Neural crest cell (in vitro differentiated cells): ENCODE measurements at places on chromosomes 2 and 18. TPM values are rescaled to one million over a fixed set of nuclear protein-coding genes. Genes with fewer than 3 reads are reported as not detected.
A peak's percentile ranks its signal among the peaks of the same experiment; 100 is the strongest.

DNA sequence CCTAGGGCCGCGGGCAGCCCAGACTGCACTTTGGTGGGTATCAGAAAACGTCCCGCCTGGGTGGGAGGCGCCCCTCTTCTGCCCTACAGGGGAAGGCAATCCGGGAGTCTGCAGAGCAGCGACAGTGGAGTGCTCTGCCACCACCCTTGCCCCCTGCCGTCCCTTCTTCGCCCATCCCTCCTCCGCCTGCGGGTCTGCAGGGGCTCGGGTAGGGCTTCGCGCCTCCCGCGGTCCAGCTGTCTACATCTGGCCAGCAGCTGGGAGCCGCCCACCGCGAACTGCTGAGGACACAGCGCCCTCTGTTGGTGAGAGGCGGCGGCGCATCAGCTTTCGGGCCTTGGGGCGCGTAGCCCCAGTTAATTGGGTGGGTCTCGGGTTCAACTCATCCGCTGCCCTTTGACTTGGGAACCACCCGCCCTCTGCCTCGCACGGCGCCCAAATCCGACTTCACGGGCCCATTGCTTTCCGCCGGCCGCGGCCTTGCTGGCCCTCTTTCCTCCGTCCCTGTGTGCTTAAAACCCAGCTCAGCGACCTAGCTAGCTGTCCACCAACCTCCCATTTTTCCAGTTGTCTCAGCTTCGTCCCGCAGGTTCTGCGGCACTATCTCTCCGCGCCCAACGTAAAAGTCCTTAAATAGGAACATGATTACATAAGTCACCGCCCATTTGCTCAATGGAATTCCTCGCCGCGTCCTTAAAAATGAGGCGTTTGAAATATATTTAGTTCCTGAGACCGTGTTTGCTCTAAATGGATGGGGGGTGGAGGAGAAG lies 17.6 kb downstream of the WNT10A start:
- DNase-seq: peak; percentile 79

GRCh38 chr2:235709124-235709813 lies 215.4 kb downstream of the AGAP1 start:
- DNase-seq: no peak

- no peak for DNase-seq
Observed at GRCh38 chr2:95010718-95011117, 14.8 kb upstream of the MAL start.

The CPO gene
- total RNA-seq: 0.25 and 0.47 TPM in 2 replicates

GRCh38 chr18:23106575-23106974 lies 28.7 kb upstream of the CABLES1 start:
- DNase-seq: no peak

GRCh38 chr18:44851856-44852621 lies 171.4 kb downstream of the SETBP1 start:
- no peak for DNase-seq

- no peak for DNase-seq
Observed at GRCh38 chr2:4507661-4508060, 804.3 kb downstream of the DCDC2C start.

The CAVIN2 gene
- not detected in 2 replicates for total RNA-seq

- no peak for DNase-seq
Observed at GRCh38 chr2:172582656-172583055, 26.8 kb downstream of the PDK1 start.

GRCh38 chr18:79852561-79853302 lies 55.0 kb downstream of the KCNG2 start:
- no peak for DNase-seq

The MRO gene
- 0.12 and 0.23 TPM in 2 replicates for total RNA-seq

DNA sequence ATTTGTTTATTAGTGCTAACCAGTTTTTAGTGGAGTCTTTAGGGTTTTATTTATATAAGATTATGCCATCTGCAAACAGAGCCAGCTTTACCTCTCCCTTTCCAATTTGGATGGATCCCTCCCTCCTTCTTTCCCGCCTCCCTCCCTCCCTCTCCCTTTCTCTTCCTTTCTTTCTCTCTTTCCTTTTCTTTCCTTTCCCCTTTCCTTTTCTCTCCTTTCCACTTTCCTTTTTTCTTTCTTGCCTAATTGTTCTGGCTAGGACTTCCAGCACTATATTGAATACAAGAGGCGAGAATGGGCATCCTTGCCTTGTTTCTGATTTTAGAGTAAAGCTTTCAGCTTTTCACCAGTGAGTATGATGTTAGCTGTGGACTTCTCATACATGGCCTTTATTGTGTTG lies 24.1 kb downstream of the COLEC11 start:
- no peak for DNase-seq

The CD8B2 gene
- not detected in 2 replicates for total RNA-seq

The IMPACT gene
- total RNA-seq: 31.6 and 32.7 TPM in 2 replicates

GRCh38 chr2:10208736-10209135 lies 86.2 kb downstream of the RRM2 start:
- no peak for DNase-seq

DNA sequence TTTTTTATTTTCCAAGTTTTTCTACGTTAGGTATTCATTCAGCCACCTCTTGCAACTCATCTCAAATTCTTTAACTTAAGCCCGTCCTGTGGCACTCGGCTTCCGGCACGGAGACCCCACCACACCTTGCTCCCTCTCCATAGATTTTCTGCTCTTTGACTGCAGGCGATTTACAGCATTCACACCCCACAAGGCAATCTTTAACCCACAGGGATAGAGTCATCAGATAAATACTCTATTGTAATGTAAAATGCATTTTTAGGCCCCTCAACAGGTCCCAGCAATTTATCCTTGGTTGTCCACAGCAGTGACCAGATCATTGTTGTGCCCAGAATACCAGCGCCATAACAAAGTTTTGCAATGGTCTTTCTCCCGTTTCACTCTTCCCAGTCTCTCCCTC lies 132.3 kb upstream of the EPHA4 start:
- no peak for DNase-seq

DNA sequence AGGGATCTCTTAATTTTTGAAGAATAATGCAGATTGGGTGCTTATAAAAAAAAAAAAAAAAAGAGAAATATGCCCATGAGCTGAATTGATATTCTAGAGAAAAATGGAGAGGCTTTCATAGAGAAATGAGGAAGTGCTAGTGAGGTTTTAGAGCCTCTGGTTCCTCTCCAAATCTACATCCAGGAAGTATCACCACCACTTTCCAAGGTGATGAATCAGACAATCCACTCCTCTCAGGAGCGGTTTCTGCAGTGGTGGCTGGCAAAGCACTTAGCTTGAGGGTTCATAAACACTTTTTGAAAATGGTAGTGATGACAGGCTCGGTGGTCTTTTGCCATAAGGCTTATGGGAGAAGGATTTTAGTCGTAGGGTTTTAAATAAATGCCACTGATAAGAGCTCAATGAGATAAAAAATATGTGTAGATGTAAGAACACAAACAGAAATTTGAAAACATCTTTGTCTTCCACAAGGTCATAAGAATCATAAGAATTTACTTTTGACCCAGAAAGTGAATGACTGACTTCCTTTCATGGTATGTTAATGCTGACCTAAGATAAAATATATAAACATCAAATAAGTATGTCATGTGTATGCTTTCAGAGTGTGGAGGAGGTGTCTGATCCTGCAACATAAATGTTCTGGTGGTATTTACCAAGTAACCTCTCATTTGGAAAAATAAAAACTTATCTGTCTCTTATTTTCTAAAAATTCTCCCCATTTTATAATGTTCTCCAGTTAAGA lies 42.1 kb upstream of the DSG1 start:
- DNase-seq: no peak

DNA sequence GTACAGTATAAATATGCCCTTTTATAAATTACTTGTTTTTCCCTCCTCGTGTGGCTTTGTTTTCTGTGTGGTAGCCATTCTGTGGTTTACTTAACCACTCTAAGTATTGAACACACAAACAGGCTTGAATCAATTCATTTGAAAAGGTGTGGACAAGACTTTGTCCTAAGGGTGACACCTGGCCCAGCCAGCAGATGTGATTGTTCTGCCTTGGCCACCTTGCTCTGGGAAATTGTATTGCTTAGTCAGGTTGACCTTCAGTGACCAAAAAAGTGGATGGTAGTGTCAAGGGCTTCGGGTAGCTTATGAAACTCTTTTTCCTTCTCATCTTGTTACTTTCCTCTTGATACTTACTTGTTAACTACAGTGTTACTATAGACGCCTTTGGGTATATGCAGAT lies 61.9 kb downstream of the DGKD start:
- DNase-seq: no peak

DNA sequence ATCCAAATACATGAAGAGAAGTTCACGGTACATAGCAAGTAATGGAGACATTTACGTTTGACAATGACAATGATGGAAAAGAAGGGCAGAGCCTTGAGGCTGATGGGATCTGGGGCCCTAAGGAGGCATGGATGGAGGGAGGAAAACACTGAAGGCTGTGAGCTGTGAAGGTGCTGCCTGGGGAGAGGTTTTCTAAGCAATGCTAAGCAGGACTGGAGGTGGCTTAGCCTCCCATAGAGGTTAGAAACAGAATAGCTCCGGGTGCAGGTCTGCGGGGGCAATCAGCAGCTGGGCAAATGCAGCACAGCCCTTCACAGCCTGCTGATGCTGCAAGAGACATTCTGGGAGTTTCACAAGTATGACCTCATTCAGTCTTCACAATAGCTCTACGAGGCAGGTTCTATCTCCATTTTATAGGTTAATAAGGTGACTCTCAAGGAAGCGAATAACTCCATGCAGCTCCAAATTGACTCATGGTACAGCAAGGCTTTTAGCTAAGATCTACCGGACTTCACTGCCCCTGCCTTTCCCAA lies 65.3 kb downstream of the MYT1L start:
- DNase-seq: no peak

GRCh38 chr2:159199761-159200465 lies 86.6 kb downstream of the WDSUB1 start:
- DNase-seq: no peak

DNA sequence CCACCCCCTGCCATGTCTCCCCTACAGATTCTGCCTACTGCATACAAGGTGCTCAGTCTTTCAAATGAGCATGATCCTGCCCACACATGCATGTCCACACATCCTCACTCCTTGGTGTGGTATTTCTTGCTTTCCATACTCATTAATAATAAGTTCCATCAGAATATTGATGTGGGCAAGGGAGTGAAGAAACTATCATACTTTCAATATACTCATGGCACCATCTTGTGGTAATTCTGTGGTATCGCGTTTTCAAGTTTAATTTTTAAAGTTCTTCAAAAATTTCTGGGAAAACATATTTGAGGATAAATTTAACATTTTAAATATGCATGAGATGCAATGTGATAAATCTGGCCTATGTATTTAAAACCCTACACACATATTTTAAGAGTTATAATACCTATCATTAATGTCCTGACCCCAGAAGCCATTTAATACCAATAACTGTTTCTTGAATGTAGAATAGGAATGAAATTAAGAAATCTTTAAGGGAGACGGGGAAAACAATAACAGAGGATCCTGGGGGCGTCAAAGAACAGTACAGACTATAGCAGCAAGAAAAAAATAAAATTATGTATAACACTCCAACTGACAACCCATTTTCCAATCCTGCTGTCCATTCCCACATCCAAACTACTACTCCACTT lies 110.1 kb downstream of the ZNF385B start:
- DNase-seq: no peak

DNA sequence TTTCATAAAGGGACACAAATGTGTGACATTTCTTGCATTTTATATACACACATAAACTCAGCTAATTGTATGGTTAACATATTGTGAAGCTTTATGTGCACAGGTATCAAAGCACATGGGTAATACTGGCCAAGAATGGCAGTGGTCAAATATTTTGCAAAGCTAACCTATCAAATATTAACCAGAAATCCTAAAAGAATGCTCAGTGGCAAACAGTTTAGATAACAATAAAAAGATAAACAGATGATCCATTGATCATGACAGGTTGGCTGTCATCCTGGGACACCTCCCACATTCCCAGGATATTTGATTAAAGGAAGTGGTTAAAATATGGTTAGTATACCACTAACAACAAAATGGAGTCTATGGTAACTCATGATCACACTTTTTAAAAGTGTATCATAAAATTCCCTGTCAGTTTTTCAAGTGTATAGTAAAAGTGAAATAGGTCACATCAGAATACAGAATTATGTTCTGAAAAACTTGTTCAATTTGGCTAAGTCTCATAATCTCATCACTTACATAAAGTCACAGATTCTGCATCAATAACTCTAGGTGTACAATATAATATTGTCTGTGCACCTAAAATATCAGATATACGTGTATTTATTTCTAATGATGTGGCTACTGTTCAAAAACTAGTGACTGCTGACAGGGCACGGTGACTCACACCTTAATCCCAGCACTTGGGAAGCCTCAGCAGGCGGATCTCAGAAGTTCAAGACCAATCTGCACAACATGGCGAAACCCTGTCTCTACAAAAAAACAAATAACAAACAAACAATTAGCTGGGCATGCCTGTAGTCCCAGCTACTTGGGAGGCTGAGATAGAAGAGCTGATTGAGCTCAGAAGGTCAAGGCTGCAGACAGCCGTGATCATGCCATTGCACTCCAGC lies 48.9 kb downstream of the CDH2 start:
- DNase-seq: no peak

- no peak for DNase-seq
Observed at GRCh38 chr2:1553671-1554295, 140.5 kb downstream of the TPO start.

DNA sequence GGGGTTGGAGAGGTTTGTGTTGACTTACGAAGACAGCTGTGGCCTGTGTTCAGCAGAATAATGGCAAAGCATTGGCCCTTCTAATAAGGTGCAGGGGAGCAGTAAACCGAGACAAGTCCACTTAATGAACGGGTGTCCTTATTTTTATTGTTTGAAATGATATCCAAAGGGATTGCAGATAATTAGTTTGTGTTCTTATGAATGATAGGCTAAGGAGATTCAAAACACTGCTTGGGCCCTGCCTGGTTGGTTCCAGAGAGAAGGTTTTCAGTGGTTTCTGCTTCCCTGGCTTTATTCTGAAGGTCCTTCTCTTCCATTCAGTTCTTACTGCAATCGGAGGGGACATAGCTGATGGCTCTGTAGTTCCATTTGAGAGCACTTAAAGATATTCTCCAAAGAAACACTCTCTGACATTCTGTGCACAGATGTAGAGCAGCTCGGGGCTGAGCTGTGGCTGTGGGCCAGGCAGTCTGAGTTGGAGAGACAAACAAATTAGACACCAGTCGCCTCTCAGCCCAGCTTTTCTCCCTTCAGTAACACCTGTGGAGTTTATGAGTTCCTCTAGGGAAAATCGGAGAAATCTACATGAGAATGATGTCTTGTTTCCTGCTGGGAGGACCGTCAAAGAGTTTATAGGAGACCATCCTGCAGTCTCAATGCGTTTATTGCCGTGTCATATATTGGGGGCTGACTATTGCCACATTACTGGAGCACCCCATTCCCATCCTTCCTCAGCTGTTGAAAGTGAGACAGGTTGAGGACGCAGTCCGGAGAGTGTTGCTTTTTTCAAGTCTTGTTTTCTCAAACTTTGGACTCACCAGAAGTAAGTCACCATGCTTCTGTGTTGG lies 6.5 kb downstream of the GREB1 start:
- no peak for DNase-seq

DNA sequence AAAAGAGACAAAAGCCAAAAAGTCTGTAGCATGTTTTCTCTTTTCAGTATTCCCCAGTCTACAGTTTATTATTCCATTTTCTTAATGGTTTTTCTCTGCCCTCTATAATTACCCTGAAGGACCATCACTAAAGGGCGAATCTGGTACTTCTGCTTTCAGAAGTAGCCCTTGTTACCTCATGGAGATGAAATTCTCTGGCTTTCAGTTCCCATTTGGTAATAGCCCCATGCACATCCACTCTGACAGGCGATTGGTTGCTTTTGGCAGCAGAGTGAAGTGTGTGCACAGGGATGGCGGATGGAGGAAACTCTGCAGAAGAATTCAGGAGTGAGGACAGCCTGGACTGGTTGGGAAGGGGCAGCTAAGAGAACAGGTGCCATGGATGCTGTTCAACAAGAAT lies 66.3 kb upstream of the NABP1 start:
- no peak for DNase-seq
